Progenitor cell of endocrine pancreas (in vitro differentiated cells): ENCODE measurements at places on chromosomes 4 and X.
A peak's percentile ranks its signal among the peaks of the same experiment; 100 is the strongest.

- DNase-seq: no peak
These were observed 306.0 kb downstream of the RPA4 start for GRCh38 chrX:97189668-97190067.

DNA sequence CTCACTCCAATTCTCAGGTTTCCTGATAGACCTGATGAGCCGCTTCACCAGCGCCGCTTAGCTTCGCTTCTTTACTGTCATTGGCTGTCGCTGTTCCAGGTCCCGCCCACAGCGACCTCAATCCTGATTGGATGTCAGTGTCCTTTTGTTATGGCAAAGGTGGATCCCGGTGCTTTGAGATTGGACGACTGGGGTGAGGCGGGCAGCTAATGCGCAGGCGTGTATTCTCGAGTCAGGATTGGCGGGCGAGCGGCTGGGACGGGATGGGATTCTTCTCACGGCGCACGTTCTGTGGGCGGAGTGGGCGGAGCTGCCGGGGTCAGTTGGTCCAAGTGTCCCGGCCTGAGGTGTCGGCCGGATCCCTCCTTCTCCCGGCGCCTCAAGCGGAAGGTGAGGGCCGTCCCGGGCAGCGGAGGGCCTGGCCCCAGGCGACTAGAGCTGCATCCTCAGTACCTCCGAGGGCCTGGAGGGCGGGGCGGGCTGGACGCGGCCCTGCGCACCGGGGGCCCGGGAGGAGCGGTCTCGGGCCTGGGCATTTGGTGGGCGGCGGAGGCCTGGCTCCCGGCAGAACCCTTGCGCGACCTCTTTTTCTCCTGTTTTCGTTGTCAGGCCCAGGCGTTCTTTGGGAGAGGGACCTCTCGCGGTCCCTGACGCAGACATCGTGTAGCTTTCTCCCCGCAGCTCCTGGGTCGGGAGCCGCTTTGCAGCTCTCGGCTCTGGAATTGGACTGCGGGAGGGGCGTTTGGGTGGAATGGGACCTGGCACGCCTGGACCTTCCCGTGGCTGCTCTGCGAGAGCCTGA lies at the start of gene SCOC:
Gene SCOC, plus strand, starts transcription at position 319 of the 802 bp plus-strand sequence. CDS start 5,525 bp downstream, outside the sequence.
- DNase-seq: peak; percentile 97

GRCh38 chr4:25347473-25347872 lies 29.6 kb upstream of the ANAPC4 start:
- DNase-seq: no peak

GRCh38 chr4:177380730-177381287 lies 61.4 kb downstream of the AGA start:
- DNase-seq: no peak

- no peak for DNase-seq
These were observed 19.5 kb upstream of the NOCT start for GRCh38 chr4:138996090-138996489.

GRCh38 chr4:19982556-19982955 lies 269.1 kb upstream of the SLIT2 start:
- no peak for DNase-seq

- DNase-seq: no peak
These were observed 151.8 kb downstream of the SPATA18 start for GRCh38 chr4:52202931-52203330.

GRCh38 chrX:8749697-8750096 lies 17.8 kb upstream of the ANOS1 start:
- no peak for DNase-seq

- no peak for DNase-seq
These were observed 60.0 kb downstream of the HTRA3 start for GRCh38 chr4:8329560-8329858.

- no peak for DNase-seq
These were observed 190.7 kb upstream of the FAM241A start for GRCh38 chr4:111954550-111954949.

GRCh38 chr4:177517862-177518261 lies 75.6 kb upstream of the AGA start:
- DNase-seq: no peak

DNA sequence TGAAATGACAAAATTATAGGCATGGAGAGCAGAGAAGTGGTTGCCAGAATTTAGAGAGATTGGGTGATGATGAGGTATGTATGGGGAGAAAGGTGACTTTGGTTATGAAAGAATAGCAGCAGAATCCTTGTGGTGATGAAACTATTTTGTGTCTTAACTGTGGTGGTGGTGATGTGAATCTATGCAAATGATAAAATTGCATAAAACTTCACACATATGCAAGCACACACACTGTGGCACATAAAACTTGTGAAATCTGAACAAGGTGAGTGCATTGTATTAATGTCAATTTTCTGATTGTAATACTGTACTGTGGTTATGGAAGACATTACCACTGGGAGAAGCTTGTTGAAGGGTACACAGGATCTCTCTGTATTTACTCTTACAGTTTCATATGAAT lies 91.0 kb downstream of the IL15 start:
- no peak for DNase-seq

GRCh38 chrX:13091111-13091765 lies 46.8 kb upstream of the FAM9C start:
- no peak for DNase-seq

GRCh38 chrX:115892056-115892708 lies 278.4 kb upstream of the AGTR2 start:
- DNase-seq: no peak

DNA sequence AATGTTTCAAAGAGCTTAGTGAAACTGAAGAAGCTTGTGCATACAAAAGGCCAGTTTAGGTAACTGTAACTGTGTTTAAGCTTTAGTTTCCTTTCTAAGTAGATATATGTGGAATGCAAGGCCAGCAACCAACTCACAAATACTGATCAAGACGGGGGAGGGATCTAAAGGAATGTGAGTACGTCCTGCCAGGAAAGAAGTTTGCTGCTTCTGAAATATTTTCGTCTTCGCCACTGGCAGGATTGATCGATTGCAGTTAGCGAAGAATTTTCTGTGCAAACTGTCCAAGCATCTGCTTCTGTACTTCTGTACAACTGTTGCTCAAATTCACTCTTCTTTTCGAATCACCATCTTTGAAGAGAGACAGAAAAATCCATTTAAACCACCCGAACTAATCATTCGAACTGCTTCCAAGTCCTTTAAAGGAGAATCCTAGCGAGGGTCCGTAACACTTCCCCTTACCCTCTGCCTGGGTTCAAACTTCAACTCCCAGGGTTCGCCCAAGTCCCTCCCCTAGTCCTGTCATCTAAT lies 373 bp upstream of the INTS6L start:
- no peak for DNase-seq

DNA sequence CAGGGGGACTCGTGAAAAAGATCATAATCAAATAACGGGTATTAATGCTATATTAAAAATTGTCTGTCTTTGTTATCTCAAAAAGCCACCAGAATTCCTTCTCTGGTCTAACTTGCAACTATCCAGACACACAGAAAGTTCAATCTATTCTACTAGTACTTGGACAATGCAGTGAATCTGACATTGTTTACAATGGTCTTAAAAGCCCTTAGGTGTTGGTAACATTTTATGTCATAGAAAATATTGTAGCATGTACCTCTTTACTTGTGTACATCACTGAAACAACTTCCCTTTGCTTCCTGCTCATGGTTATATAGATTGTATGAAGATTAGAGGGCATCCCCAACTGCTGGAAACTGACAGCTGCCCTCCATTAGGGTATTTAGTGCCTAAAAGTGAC lies 71.1 kb upstream of the PPP3CA start:
- DNase-seq: no peak

GRCh38 chr4:109739547-109739946 lies 9.7 kb upstream of the PLA2G12A start:
- no peak for DNase-seq

GRCh38 chr4:70984589-70984988 lies 8.9 kb upstream of the DCK start:
- no peak for DNase-seq

DNA sequence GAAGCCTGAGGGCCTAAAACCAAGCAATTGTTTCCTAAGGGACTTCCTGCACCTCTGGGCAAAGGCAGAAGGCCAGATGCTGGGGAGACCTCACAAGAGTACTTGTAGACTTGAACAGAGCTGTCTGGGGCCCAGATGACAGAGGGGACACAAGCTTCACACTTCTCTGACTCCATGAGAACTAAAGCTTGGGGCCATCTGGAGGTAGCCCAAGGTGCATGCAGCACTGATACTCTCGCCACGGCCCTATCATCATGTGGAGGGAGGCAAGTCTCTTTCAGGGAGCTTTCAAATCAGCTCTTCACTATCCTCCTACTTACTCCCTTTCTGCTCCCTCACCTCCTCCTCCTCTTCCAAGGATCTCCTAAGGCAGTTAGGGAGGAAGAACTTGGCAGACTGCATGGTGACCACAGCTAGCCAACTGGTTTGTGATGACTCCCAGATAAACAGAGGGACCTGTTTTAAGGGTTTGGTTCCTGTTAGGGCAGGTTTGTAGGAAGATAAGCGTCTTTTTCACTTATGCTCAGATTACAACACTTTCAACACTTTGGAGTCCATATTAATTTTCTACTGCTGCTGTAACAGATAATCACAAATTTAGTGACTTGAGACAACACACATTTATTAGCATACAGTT lies 23.8 kb downstream of the MSL3 start:
- DNase-seq: no peak

DNA sequence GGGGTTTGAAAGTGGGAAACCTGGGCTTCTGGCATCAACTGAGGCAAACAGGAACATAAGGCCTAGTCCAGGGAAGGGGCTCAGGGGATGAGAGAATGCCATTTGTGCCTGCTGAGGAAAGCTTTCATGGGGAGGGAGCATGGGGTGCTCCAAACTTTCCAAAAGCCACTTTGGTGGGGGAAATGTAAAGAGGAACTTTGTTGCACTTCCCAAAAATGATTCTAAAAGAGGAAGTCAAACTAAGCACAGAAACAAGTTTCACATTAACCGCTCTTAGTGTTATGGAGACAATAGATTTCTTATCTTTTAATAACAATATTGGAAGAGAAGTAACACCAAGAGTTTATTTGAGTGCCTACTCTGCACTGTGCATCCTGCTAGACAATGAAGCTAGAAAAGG lies 32.3 kb downstream of the GAB3 start:
- DNase-seq: no peak

GRCh38 chr4:74547042-74547441 lies 102.1 kb downstream of the AREG start:
- no peak for DNase-seq

GRCh38 chr4:174835536-174835935 lies 6.5 kb upstream of the GLRA3 start:
- no peak for DNase-seq

DNA sequence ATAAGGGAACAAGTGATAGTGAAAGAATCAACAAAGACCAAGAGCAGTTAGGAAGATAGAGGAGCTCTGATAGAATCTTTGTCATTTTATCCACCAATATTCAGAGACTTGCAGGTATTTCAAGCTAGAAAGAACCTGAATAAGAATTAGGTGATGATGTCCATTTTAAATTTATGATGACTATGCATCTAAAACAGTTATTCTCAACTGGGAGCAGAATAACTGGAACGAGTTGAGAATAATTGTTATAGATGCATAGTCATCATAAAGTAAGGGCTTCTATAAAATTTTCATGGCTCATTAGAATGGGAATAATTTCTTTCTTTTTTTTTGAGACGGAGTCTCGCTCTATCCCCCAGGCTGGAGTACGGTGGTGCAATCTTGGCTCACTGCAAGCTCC lies 5.8 kb downstream of the OCIAD1 start:
- no peak for DNase-seq

- no peak for DNase-seq
These were observed 74.2 kb upstream of the CT45A1 start for GRCh38 chrX:135639066-135639780.

DNA sequence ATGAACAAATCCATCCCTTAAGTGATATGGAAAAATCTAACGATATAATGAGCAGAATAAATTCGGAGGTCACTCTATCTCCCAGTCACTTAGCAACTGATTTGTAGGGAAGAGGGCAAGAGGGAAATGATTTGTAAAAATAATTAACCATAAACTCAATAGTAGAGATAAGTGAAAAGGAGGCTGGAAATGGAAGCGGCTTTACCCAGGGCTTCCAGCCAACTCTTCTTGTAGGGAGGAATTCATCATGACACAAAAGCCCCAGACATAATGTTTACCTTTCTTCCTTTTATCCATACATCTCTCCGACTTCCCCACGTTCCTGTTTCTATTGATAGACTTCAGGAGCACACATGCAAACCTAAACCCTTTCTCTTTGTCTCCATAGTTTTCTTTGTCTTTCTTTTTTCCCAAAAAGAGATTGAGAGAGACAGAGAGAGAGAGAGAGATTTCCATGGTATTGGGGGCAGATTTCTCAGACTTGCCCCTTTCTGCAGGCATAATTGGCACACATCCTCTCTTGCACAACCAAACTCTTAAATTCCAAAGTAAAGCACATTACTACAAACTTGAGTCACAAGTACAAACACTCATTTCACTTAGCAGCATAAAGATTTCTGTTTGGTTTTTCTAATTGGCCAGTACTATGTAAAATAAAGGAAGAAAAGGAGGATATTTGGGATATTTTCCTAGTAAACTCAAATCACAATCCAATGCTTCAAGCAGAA lies 140.9 kb downstream of the MAPK10 start:
- no peak for DNase-seq

GRCh38 chrX:154458116-154458953 lies at the start of gene PLXNA3:
Gene PLXNA3, plus strand, starts transcription at chrX:154458281. Its CDS starts 1,903 bp downstream, at chrX:154460184.
- DNase-seq: peak; percentile 51

GRCh38 chrX:155819966-155820491 lies 61.1 kb upstream of the VAMP7 start:
- DNase-seq: peak; percentile 32

- no peak for DNase-seq
These were observed 106.0 kb downstream of the GPR143 start for GRCh38 chrX:9659571-9660195.

GRCh38 chr4:7687006-7687405 lies 252.3 kb upstream of the PSAPL1 start:
- DNase-seq: no peak

GRCh38 chrX:129553619-129554288 lies 13.7 kb downstream of the OCRL start:
- DNase-seq: no peak

GRCh38 chr4:151228189-151229119 lies 48.5 kb upstream of the PRSS48 start:
- DNase-seq: no peak

DNA sequence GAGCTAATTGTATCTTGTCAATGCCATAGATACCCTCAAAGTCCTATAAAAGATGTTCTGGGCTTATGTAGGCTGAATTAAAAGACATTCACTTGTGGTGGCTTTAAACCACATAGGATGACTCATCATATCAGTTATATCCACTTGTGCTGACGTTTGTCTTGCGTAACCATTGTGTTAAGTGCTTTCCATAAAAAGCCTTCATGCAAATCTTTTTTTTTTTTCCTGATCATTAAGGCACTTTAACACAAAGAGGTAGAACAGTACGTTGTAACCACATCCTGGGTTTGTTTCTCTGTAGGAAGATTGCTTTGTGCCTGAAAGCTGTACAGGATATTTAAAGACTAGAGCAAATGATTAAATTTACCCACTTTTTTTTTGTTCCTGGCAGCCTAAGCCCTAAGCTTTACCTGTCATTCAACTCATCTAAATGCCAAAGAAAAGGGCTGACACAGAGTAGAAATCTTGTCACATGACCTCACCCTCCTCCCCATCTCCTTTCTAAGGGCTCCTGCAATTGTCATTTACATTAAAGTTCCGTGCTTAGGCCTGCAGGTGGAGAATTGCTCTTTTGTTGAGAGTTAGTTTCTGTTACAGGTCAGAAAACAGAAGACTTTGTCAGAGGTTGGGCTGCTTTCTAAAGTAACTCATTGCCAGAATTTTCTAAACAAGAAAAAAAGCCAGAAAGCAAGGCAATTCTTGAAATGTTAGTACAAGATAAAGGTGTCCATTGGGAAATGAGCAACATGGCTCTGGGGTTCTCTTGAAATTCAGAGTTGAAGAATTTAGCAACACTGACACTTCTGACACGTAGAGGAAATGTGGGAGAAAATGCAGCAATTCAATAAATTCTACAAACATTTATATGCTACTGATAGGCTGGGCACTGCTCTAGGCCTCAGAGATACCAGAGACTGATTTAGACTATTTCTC lies 555.6 kb downstream of the PPARGC1A start:
- DNase-seq: no peak
